ENCODE measurements at places on chromosomes 16 and 17. TPM values are rescaled to one million over a fixed set of nuclear protein-coding genes. Genes with fewer than 3 reads are reported as not detected.

DNA sequence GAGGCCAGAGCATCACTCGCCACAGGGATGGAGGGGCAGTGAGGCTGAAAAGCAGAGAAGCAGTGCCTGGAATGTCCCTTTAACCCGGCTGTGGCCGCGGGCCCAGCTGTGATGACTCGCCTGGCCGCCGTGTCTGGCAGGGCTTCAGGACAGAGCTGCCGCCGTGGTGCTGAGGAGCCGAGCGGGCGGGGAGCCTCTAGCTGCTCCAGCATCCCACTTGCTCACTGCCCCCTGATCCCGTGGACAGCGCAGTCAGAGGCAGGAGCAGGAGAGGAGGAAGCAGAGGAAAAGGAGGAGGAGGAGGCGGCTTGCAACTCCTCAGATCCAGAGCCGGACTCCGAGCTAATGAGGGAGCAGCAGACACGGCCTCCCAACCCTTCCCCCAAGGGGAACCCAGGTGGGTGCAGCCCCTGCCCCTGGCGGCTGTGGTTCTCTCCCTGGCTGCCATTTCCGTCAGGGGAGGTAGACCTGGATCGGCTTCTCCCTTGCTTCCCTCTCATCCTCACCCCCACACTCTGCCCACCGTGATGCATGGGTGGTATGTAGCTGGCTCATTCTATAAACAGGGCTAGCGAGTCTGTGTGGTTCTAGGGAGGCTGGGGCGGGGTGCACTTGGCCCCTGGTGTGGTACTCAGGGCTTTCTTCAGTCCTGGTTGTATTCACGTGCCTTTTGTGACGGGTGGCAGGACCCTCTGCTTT lies 165.7 kb downstream of the CMIP start:
- H3K27ac ChIP-seq: no peak overlapping the region
- peaks cover 6% of the 10 kb centered on the region for H3K4me1 ChIP-seq
- no peak overlapping the region for H3K4me3 ChIP-seq
- no peaks in the 10 kb centered on the region for H3K27me3 ChIP-seq
- H3K36me3 ChIP-seq: no peaks in the 10 kb centered on the region

GRCh38 chr16:12535535-12536411 lies 267.9 kb downstream of the CPPED1 start:
- no peak for DNase-seq
- no peak overlapping the region for H3K27ac ChIP-seq
- H3K27me3 ChIP-seq: no peaks in the 10 kb centered on the region
- no peaks in the 10 kb centered on the region for H3K4me1 ChIP-seq

DNA sequence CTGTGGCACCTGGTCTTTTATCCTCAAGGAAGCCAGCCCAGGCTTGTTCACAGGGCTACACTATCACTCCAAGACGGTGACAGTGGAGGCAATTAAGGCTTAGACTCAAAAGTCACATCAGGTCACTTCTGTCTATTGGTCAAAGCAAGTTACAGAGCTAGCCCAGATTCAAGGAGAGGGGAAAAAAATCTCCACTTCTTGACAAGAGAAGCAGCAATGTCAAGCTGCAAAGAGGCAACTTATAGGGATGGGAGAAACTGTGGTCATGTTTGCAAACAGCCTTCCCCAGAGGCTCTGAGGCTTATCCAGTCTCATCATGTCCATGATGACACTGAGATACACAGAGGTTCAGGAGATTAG lies 31.6 kb downstream of the SERPINF1 start:
- peaks cover 10% of the 10 kb centered on the region for H3K4me1 ChIP-seq
- no peaks in the 10 kb centered on the region for H3K27me3 ChIP-seq
- no peaks in the 10 kb centered on the region for H3K36me3 ChIP-seq
- DNase-seq: no peak

- DNase-seq: no peak
- H3K27ac ChIP-seq: no peak overlapping the region
- H3K4me3 ChIP-seq: no peak overlapping the region
- no peaks in the 10 kb centered on the region for H3K36me3 ChIP-seq
- no peaks in the 10 kb centered on the region for H3K27me3 ChIP-seq
- H3K4me1 ChIP-seq: peaks cover 13% of the 10 kb centered on the region
Measured at GRCh38 chr17:42118545-42118944, 2.6 kb downstream of the KAT2A start.

DNA sequence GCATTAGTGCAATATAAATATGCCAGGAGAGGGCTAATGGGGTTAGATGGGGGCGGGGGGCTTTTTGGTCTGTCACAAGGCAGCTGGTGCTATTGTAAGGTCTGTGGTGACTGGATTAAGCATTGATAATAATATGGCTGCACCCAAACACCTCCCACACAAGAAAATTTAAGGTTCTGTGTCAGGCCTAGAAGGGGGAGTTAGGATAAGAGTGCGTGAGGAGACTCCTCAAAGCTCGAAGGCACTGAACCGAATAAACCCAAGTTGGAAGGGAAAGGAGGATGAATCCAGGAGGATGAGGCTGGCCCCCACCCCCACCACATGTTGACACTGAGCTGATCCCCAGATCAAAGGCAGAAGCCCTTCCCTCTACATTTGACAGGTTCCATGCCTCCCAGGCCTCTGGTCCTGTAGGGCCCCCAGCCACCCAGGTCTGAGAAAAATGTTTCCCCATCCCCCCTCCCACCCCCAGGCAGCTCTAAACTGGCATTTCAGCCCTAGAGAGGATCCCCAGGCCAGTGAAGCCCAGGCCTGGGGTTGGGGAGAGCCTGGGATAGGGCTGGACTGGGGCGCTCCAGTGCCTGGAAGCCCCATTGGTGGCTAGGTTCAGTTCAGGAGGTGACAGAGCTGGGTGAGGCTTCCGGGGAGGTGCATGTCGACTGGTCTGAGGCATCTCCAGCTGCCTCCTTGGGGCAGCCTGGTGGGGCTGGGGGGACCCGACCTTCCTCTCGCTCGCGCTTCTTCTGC lies 1.7 kb downstream of the HOXB1 start:
- no peak overlapping the region for H3K4me3 ChIP-seq
- no peak overlapping the region for H3K27ac ChIP-seq
- no peak for DNase-seq
- no peaks in the 10 kb centered on the region for H3K27me3 ChIP-seq

DNA sequence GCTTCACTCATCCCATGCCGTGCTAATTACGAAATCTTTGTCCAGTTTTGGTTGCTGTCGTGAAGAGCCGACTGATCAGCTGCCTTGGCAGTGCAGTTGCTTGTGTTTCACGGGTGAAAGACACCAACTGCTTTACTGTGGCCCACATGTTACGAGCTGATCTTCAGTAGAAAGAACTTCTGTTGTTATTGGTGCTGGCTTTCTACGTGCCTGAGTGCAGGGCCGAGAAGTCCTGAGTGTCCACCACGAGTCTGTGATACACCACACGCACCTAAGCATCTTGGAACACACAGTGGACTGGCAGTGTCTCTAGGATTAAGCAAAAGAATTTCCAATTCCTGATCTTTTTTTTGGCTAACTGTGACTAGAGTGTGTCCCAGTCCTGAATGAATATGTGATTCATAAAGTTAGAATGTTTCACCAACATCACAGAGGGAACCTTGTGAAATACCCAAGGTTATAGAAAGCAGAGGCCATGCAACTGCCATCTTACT lies 70.4 kb upstream of the CLEC18A start:
- H3K27ac ChIP-seq: no peak overlapping the region
- no peaks in the 10 kb centered on the region for H3K27me3 ChIP-seq
- H3K4me3 ChIP-seq: no peak overlapping the region

DNA sequence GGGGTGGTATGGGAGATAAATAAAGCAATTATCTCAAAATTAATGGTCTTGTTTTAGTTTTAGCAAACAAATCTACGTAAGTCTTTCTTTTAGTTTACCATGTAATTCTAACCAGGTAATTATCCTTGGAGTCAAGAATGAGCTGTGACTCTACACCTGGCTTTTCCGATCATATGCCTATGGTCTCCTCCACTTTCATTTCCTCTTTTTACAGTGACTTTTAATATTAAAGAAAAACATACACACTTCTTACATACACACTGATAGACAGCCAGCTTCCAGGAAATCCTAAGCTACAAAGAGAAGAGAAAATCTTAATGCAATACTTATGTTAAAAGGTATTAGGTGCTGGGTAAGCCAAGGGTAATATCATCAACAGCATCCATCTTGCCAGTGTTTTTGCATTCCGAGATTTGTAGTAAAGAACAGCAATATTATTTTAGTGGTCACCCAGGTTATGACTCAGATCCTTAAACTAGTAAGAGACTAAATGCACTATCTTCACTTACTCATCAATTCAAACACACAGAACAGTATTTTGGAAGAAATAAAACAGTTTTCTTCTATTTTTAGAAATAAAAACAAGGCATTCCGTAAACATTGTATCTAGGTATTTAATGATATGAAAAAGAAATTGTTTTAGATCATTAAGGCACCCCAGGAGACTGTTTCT lies 4.4 kb upstream of the IRX5 start:
- no peak for DNase-seq
- H3K27me3 ChIP-seq: no peaks in the 10 kb centered on the region
- no peak overlapping the region for H3K27ac ChIP-seq
- no peaks in the 10 kb centered on the region for H3K36me3 ChIP-seq

- DNase-seq: peak; percentile 73
- no peaks in the 10 kb centered on the region for H3K36me3 ChIP-seq
Measured at GRCh38 chr16:11796227-11797165, 562 bp downstream of the ZC3H7A start.

GRCh38 chr16:86523166-86523740 lies 12.9 kb downstream of the FOXF1 start:
- DNase-seq: no peak
- no peak overlapping the region for H3K27ac ChIP-seq
- H3K4me1 ChIP-seq: no peaks in the 10 kb centered on the region
- H3K27me3 ChIP-seq: no peaks in the 10 kb centered on the region

GRCh38 chr16:49855822-49856671 lies at the start of gene ZNF423:
TSS of gene ZNF423 (minus strand) at chr16:49856112. CDS start at chr16:49855774, 338 bp downstream.
- H3K27me3 ChIP-seq: no peaks in the 10 kb centered on the region
- H3K4me1 ChIP-seq: peaks cover 10% of the 10 kb centered on the region
- no peak for DNase-seq
- peak within 1 kb of the TSS; percentile 80 for H3K27ac ChIP-seq
- peak within 1 kb of the TSS; percentile 76 for H3K4me3 ChIP-seq

GRCh38 chr17:39981207-39981741 lies 667 bp downstream of the PSMD3 start:
- DNase-seq: no peak
- H3K27me3 ChIP-seq: no peaks in the 10 kb centered on the region
- peaks cover 16% of the 10 kb centered on the region for H3K4me1 ChIP-seq
- H3K36me3 ChIP-seq: no peaks in the 10 kb centered on the region

- DNase-seq: no peak
- H3K4me3 ChIP-seq: no peak overlapping the region
Measured at GRCh38 chr16:17532338-17532995, 61.7 kb upstream of the XYLT1 start.

DNA sequence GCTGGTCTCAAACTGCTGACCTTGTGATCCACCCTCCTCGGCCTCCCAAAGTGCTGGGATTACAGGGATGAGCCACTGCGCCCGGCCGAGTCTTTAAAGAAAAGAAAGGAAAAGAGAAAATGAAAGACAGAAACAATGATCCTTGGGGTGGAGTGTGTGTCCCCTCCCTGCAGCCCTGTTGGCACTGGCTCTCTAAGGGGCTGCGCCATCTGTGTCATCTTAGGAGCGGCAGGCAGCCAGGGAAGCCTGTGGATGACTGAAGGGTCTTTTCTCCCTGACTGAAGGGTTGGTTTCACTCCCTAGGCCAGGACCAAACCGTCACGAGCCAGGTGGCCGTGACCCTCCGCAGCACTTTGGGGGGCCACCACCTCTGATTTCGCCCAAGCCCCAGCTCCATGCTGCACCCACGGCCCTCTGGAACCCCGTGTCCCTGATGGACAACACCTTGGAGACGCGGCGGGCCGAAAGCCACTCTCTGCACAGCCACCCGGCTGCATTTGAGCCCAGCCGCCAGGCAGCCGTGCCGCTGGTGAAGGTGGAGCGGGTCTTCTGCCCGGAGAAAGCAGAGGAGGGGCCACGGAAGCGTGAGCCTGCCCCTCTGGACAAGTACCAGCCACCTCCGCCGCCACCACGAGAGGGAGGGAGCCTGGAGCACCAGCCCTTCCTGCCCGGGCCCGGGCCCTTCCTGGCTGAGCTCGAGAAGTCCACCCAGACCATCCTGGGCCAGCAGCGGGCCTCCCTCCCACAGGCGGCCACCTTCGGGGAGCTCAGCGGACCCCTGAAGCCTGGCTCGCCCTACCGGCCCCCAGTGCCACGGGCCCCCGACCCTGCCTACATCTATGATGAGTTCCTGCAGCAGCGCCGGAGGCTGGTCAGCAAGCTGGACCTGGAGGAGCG lies 27.7 kb downstream of the GINS2 start:
- DNase-seq: no peak
- no peaks in the 10 kb centered on the region for H3K36me3 ChIP-seq
- peaks cover 8% of the 10 kb centered on the region for H3K4me1 ChIP-seq
- H3K4me3 ChIP-seq: no peak overlapping the region
- no peak overlapping the region for H3K27ac ChIP-seq
- H3K27me3 ChIP-seq: no peaks in the 10 kb centered on the region

DNA sequence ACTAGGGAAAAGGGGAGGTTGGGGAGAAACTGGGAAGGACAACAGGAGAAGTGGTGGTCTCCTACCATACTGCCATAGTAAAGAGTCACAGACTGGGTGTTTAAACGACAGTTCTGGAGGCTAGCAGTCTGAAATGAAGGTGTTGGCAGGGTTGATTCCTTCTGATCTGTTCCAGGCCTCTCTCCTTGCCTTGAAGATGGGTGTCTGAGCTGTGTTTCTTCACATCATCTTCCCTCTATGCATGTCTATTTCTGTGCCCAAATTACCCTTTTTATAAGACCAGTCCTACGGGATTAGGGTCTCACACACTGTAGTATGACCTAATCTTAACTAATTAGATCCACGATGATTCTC lies 79.8 kb upstream of the TMEM97 start:
- no peak overlapping the region for H3K27ac ChIP-seq
- H3K4me3 ChIP-seq: no peak overlapping the region
- H3K27me3 ChIP-seq: no peaks in the 10 kb centered on the region
- peaks cover 4% of the 10 kb centered on the region for H3K4me1 ChIP-seq
- DNase-seq: no peak

GRCh38 chr16:74749291-74750055 lies 25.1 kb downstream of the FA2H start:
- no peaks in the 10 kb centered on the region for H3K4me1 ChIP-seq
- no peak for DNase-seq
- no peak overlapping the region for H3K27ac ChIP-seq
- peak overlapping the region; percentile 18 for H3K4me3 ChIP-seq

- H3K36me3 ChIP-seq: no peaks in the 10 kb centered on the region
- no peak overlapping the region for H3K27ac ChIP-seq
- H3K4me1 ChIP-seq: no peaks in the 10 kb centered on the region
Measured at GRCh38 chr17:66892246-66892645, 57.3 kb downstream of the CACNG5 start.

STX1B gene
- total RNA-seq: 6.3 TPM

KRTAP4-3 gene
- total RNA-seq: not detected

RFFL gene
- 42.0 TPM for total RNA-seq

LRRC37A gene
- total RNA-seq: 10.2 TPM

KRTAP2-1 gene
- not detected for total RNA-seq

FN3K gene
- 31.7 TPM for total RNA-seq

C1QL1 gene
- total RNA-seq: 1.3 TPM

Data from testis (tissue), 5 donors.